ENCODE measurements at places on chromosomes 1 and 21.

GRCh38 chr1:112554411-112554810, 45.6 kb downstream of the WNT2B start:
- no peak for DNase-seq

- no peak for DNase-seq
Observed at GRCh38 chr1:31482482-31483011, 69.5 kb downstream of the SERINC2 start.

GRCh38 chr1:2136386-2137235, 58.0 kb downstream of the FAAP20 start:
- no peak for DNase-seq

DNA sequence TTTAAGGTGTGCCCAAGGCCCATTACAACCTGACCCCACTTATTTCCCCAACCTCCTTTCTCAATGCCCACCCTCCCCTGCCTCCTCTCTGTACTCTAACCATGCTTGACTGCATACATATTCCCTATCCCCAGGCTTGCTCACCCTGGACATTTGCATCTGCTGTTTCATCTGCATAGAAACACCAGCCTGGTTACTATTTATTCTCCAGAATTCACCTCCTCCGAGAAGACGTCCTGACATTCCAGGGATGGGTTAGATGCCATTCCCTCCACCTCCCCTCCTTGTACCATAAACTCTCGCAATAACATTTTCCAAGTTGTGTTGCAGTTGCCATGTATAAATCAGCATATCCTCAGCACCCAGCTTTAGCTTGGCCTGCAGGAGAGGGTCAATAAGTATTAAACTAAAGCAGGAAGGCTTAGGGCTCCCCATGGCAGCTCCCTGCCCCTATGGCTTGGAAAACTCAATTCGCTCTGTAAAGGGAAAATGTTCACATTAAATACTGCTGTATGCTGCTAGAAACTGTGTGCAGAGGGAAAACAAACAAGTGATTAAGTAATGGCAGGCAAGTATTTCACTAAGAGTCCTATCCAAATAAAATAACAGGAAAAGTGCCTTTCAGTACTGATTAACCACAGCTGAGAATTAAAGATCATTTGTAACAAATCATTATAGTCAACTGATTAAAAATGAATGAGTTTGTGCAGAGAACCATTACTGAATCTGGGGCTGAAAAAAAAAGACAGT, 202.3 kb downstream of the TNR start:
- DNase-seq, result no peak

- DNase-seq, result no peak
Observed at GRCh38 chr1:44347280-44347679, 7.8 kb downstream of the ERI3 start.

- no peak for DNase-seq
Observed at GRCh38 chr1:97033949-97034348, 312.4 kb downstream of the PTBP2 start.

GRCh38 chr1:23806280-23806679, 5.7 kb upstream of the GALE start:
- DNase-seq, result no peak

DNA sequence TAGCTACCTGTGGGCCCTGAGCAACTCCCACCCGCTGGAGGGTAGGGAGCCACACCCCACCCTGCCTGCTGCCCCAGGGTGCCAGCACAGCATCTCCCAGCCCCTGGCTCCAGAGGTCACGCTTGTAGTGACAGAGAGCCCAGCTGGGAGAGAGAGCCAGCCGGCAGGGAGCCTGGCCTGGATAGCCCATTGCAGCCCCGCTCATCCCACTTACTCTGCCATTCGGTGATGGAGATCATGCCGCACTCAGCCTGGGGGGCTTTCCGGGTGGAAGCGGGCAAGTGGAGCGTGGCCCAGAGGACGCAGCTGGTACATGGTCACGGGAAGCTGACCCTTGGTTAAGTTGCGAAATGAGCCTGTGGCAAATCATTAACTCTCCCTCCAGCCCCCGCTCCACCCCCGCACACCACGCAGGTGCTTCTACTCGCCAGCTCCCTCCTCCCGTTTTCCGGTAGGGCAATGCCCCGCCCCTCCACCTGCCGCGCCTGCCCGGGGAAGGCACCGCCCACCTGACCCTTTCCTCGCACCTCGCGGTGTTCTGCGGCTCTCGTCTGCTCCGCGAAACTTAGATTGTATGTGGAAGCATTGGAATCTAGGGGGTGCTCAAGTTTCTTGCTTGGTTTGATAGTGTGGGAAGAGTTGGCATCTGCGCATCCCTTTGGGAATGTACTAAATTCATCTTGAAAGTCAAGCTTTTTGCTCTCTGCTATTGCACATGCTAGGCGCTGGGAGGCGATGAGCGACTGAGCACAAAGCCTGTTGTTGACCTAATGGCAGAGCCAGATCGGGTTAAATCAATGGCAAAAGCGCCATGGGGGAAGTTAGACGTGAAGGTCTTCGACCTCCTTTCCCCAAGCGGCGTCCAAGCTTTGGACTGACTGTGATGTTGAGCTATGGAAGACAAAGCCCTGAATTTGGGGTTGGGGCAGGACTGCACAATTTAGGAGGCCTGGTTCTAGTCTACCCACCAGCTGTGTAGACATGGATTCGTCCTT, at the start of gene GOLT1A:
Gene GOLT1A (minus strand): TSS at position 321 of the 995 bp plus-strand sequence. CDS start 82 bp downstream, at position 239.
- peak; percentile 50 for DNase-seq

GRCh38 chr1:227170361-227171166, 147.7 kb downstream of the CDC42BPA start:
- no peak for DNase-seq

DNA sequence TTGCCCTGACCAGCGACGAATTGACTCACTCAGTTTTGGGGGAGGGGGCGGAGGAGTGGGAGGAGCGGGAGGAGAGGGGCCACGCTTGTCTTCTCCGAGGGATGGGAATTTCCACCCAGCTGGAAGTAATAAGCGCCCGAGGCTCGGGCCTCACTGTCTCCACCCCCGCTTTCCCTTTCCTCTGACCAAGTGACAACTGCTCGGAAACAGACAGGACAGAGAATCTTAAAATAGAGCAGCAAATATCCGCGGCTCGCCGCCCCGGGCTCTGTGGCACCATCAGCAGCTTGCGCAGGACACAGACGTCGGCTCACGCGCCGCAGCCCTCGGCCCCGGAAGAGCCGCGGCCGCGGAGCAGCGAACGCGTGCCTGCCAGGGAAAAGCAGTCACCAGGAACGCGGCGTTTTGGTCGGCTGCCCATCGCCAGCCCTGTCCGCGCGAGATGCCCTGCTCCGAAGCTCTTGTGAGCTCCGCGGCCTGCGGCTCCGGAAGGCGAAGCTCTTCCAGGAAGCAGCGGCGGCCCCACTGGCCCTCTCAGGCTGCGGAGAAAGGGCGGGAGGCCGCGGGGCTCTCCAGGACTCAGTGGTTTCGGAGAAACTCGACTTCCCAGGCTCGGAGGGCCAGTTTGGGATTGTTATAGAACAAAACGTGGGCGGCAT, 10.7 kb upstream of the RGS16 start:
- peak; percentile 58 for DNase-seq

DNA sequence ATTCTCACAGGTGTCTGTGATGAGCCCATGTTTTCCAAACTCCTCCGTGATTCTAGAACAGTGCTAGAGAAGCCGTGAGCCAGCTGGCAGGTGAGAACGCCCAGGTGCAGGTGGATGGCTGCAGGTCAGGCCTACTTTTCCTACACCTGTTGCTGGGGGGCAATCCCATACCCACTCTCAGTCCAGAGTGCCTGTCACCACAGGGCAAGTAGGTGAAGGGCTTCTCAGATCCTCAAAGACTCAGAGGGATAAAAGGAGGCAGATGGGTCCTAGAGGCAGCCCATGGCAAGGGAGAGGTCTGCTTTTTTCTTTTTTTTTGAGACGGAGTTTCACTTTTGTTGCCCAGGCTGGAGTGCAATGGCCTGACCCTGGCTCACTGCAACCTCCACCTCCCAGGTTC, 50.7 kb upstream of the H6PD start:
- DNase-seq, result no peak

DNA sequence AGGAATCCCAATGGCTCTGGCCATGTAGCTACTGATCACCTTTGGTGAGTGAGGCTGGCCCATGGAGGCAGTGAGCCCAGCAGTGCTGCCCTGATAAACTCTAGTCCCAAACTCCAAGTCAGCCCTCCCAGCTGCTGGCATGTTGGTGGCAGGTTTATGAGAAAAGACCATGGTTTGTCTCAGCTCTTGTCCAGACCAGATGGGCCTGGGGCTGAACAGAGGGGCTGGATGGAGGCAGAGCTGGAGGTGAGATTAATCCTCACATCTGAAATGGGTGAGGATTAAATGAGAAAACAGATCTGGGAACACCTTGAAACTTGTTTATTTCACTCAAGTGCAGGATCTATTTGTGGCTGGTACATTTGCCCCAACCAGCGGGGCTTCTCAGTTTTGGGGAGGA, 3.2 kb downstream of the TMEM269 start:
- no peak for DNase-seq

DNA sequence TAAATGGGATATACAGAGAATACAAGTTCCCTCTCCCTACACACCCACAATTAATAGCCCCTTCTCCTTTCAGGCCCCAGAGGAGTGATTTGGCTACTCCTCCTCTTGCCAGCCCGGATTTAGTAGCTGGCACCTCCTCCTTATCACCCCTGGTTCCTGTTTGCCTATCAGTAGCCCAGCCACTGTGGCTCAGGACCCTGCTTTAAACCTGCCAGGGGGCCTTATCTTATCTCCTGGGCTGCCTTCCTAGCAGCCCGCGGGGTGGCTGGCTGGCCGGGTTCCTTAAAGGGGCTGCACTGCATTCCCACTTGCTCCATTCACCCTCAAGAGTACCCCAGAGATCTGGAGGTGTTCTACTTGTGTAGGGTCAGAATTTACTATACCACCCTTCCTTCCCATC, 70.4 kb downstream of the PLEKHA6 start:
- DNase-seq, result no peak

DNA sequence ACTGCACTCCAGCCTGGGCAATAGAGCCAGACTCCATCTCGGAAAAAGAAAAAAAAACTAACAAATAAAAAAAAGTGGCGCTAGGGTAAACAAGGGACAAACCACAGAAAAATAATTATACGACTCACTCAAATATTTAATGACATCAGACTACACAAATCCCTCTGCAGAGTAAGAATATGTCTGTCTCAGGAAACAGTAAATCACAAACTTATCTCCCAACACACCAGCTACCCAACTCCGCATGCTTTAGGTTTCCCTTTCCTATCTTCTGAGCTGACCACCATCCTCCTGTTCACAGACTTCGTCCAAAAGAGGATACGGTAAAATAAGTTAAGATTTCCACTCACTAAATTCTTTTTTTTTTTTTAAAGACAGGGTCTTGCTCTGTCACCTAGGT, 16.2 kb downstream of the WDR47 start:
- DNase-seq, result no peak

DNA sequence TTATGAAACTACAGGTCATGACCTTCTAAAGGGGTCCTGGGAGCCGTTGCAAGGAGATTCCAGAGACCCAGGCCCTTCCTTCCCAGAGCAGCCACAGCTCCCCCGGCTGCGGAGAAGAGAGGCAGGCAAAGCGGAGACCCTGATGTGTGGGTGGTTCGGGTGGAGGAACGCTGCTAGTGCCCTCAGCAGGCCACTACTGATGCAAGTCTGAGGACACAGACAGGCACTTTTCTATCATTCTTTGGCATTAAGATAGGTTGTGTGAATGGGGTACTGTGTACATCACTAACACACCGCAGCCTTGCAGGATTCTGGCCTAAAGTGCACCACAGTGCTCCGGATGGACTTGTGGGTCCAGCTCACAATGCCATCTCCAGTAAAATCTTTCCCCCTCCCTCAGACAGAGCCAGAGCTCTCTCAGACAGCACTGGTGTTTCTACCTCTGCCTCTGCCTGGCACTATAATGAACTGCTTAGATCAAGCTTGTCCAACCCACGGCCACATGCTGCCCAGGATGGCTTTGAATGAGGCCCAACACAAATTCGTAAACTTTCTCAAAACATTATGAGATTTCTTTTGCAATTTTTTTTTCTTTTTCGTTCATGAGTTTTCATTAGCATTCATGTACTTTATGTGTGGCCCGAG, 121.4 kb downstream of the TGFBR3 start:
- no peak for DNase-seq

- DNase-seq, result no peak
Observed at GRCh38 chr1:27418326-27419185, 26.1 kb downstream of the GPR3 start.

- DNase-seq, result no peak
Observed at GRCh38 chr1:67582625-67583461, 102.2 kb upstream of the GADD45A start.

GRCh38 chr1:246798606-246799496, 74.6 kb downstream of the SCCPDH start:
- DNase-seq, result no peak

GRCh38 chr1:8078176-8078671, 52.1 kb upstream of the ERRFI1 start:
- DNase-seq, result no peak

DNA sequence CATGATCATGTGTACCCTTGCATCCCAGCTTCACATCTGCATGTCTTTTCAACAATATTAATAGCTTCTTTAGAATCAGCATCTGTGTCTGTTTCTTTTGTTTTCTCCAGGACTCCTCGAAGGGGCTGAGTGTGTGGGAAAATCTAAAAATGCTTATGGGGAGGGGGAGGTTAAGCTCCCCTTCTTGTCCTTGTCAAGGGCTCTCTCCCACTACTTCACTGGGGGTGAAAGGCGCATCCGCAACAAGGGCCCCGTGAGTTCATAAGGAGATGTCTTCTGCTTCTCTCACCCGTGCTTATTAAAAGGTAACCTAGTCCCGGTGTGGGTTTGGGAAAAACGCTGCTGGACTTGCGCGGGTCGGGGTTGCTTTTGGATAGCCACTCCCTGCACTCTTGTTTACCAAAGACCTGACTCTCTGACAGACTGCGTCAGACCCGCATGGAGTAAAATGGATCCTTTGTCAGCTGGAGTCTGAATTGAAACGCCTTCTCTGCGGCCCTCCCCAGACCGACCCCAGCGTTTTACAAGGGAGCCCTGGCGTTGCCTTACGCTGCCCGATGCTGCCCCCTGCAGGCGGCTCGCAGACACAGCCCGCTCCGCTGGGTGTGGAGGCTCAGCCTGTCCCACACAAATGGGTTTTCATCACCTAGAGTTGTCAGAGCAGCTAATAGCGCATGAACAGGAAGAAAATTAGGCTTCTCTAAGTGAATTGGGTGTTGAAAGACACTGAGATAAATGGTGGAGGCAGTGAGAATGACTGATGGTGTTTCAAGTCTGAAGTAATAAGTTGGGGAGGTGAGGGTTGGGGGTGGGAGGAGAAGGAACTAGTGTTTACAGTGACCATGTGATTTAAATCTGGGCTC, 53.8 kb downstream of the IER5 start:
- DNase-seq, result peak; percentile 92

GRCh38 chr21:35810431-35810970, 249.8 kb downstream of the SETD4 start:
- no peak for DNase-seq

- no peak for DNase-seq
Observed at GRCh38 chr1:10682449-10683309, 113.8 kb downstream of the CASZ1 start.

DNA sequence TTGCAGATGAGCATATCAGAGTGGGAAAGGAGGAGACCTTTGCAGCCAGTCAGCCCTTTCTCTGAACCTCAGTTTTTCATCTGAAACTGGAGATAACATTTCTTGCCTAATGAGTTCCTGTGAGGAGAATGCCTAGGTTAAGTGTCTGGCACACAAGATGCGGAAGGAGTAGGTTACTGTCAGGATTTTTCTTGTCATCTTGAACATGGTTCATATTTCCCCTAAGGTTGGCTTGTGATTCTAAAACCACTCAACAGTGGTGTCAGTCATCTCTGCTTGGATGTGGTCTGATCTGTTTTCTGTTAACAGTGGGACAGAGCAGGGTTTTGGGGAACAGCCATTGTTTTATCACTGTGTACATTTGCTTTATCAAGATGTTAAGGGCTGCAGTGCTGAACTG, 70.6 kb downstream of the TGFB2 start:
- no peak for DNase-seq

GRCh38 chr1:168469690-168470089, 74.1 kb downstream of the XCL2 start:
- DNase-seq, result no peak

Measured in HTR-8/SVneo (cell line).